SK-N-SH (cell line): ENCODE measurements at places on chromosomes 5 and 9. TPM values are rescaled to one million over a fixed set of nuclear protein-coding genes. Genes with fewer than 3 reads are reported as not detected.

DNA sequence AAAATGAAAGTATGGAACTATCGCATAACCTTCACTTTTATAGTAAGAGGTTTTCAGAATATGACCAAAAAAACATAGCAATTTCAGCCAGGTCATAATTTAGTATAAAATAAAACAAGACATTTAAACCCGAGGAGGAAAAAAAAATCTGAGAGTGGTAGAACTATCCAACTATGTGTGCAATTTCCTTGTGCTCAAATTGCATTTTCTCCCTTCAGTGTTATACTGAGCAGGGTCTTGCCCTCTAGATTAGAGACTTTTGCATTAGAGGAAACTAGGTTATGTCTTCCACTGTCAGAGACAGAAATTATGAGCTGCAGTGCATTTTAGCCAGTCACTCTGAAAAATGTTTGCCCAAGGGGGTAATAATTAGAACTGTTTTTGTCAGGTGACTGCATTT lies 330.6 kb downstream of the NR2F1-AS1 start:
- peaks cover 7% of the 10 kb centered on the region for H3K4me1 ChIP-seq
- no peaks in the 10 kb centered on the region for H3K36me3 ChIP-seq

- H3K4me3 ChIP-seq, result no peak overlapping the region
- H3K27me3 ChIP-seq, result no peaks in the 10 kb centered on the region
- H3K36me3 ChIP-seq, result no peaks in the 10 kb centered on the region
- no peak for DNase-seq
These were observed 9.8 kb upstream of the UGT3A1 start for GRCh38 chr5:36001032-36001431.

- no peak for DNase-seq
- H3K4me3 ChIP-seq, result no peak overlapping the region
- no peaks in the 10 kb centered on the region for H3K4me1 ChIP-seq
- no peaks in the 10 kb centered on the region for H3K36me3 ChIP-seq
- no peaks in the 10 kb centered on the region for H3K27me3 ChIP-seq
These were observed 368.6 kb upstream of the ACO1 start for GRCh38 chr9:32015795-32016194.

DNA sequence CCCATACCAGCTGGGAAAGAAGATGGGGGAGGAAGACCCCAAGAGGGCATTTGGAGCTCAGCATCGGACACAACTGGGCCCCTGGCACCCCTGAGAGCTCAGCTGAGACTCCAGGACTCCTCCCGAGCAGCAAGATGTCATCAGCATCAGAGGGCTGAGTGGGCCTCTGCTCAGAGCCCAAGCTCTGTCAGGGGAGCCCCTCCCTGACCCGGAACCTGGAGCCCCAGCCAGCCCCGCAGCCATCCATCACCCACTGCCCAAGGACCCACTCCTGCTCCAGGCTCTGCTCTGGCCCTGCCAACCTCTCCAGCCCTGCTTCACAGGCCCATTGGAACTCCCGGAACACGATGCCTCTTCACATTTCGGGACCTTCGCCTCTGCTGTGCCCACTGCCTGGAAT lies 9.8 kb downstream of the NR5A1 start:
- no peaks in the 10 kb centered on the region for H3K36me3 ChIP-seq
- H3K4me3 ChIP-seq, result no peak overlapping the region
- peaks cover 19% of the 10 kb centered on the region for H3K27me3 ChIP-seq
- DNase-seq, result no peak

- H3K36me3 ChIP-seq, result no peaks in the 10 kb centered on the region
- no peak overlapping the region for H3K4me3 ChIP-seq
- no peaks in the 10 kb centered on the region for H3K4me1 ChIP-seq
These were observed 379.9 kb upstream of the IRX4 start for GRCh38 chr5:2262620-2263019.

- no peaks in the 10 kb centered on the region for H3K36me3 ChIP-seq
- H3K4me3 ChIP-seq, result no peak overlapping the region
- no peak overlapping the region for H3K27ac ChIP-seq
- H3K27me3 ChIP-seq, result no peaks in the 10 kb centered on the region
- no peak for DNase-seq
- H3K4me1 ChIP-seq, result no peaks in the 10 kb centered on the region
These were observed 80.8 kb downstream of the HRH2 start for GRCh38 chr5:175738602-175739133.

DNA sequence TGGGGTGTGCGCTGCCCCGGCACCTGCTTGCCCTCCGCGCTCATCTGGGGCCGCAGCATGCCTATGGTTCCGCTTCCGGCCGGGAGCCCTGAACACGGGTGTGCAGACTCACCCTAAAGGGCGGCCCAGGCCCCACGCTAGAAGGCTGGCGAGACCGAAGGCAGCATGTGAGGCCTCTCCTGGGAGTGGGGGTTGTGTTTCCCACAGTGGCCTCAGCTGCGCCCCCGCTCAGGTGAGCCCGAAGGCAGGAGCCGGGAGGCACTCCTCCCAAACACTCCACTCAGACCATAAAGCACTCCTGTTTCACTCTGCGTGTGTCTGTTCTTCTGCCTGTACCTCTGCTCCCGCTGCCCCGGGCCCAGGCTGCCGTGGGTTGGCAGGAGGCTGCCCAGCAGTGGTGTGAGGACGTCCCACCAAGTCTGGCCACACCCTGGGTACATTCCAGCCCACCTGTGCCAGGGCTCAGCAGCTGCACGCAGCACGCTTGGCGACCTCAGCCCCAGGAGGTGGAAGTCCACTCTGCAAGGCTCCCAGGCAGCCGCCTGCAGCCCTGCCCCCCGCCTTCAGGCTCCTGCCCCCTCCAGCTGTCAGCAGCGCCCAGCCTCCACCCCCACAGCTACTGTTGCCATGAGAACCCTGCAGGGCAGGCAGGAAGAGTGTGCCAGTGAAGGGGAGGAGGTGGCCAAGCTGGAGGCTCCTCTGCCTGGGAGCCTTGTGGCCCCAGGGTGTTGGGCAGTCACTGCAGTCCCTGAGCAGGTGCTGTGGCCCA lies 1.2 kb upstream of the AJM1 start:
- no peak overlapping the region for H3K4me3 ChIP-seq
- peak; percentile 59 for DNase-seq
- H3K36me3 ChIP-seq, result peaks cover 15% of the 10 kb centered on the region; the same call in 1 of the 2 replicates
- no peaks in the 10 kb centered on the region for H3K27me3 ChIP-seq

DNA sequence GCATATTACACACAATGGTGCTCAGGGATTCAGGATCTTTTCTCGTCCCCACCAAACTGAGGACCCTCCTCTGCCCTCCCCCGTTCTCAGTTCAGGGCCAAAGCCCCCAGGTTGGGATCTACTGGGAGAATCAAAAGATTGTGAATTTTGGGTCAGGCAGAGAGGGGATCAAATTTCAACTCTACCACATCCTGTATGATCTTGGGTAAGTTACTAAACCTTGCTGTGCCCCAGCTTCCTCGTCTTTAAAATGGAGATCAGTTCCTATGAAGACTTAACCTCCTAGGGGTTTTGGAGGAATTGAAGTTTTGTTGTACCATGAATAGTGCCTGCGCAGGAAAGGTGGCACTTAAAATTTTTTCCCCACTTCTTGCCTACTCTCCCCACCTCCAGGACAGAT lies 62.4 kb downstream of the RAI14 start:
- no peaks in the 10 kb centered on the region for H3K27me3 ChIP-seq
- no peaks in the 10 kb centered on the region for H3K4me1 ChIP-seq
- H3K4me3 ChIP-seq, result no peak overlapping the region
- peak overlapping the region; percentile 48; the same call in 1 of the 2 replicates for H3K27ac ChIP-seq

DNA sequence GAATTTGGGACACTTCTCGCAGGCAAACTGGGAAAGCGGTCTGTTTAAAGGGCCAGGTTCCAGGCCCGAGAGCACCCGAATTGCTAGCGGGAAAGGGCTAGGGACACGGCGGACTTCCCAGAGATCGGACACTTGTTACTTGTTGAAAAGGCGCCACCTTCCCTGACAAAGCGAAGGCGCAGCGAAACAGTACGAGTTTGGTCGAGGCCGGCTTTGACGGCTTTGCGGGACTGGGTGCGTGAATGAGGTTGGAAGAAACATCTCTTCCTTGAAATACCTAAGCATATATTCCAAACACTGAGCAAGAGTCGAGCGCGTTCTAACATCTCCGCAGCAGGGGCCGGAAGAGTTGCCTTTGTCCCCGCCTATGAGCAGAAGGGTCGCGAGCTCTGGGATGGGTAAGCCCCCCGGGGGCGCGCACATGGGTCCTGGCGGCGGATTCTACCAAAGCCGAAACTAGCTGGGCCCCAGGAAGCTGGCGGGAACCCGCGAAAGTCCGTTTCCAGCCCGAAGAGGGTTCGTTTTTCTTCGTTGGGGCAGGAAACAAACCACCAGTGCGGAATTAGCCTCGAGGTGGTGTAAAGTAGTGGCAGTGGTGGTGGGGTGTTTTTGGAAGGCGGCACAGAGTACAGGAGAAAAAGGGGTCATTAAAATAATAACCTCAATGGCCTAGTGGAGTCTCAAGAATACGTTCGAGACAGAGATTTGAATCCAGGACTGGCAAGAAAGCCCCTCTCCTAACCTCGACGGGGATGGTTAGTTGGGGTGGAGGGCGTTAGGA lies 1.5 kb downstream of the GDNF start:
- H3K4me1 ChIP-seq, result peaks cover 28% of the 10 kb centered on the region
- no peak overlapping the region for H3K27ac ChIP-seq
- H3K36me3 ChIP-seq, result peaks cover under 1% of the 10 kb centered on the region

GRCh38 chr5:128539038-128539429 lies 989 bp upstream of the FBN2 start:
- no peak overlapping the region for H3K4me3 ChIP-seq
- H3K36me3 ChIP-seq, result no peaks in the 10 kb centered on the region
- no peaks in the 10 kb centered on the region for H3K4me1 ChIP-seq
- no peak for DNase-seq
- H3K27me3 ChIP-seq, result peaks cover 46% of the 10 kb centered on the region
- H3K27ac ChIP-seq, result no peak overlapping the region; the same call in 1 of the 2 replicates

Gene LECT2
- polyA plus RNA-seq, result 0.18 and 0.60 TPM in 2 replicates

Gene BTNL9
- not detected in 2 replicates for polyA plus RNA-seq

Gene GARNL3
- 9.1 and 10.4 TPM in 2 replicates for polyA plus RNA-seq

Gene DAB2
- 23.7 and 39.9 TPM in 2 replicates for polyA plus RNA-seq

Gene CDO1
- polyA plus RNA-seq, result 2.9 and 3.1 TPM in 2 replicates

Gene ENTPD2
- polyA plus RNA-seq, result not detected in 2 replicates

Gene SLC6A19
- not detected in 2 replicates for polyA plus RNA-seq

Gene LNPEP
- 4.3 and 5.9 TPM in 2 replicates for polyA plus RNA-seq
